Left lobe of liver (tissue), 2 donors: ENCODE measurements at places on chromosomes 13 and 19. TPM values are rescaled to one million over a fixed set of nuclear protein-coding genes. Genes with fewer than 3 reads are reported as not detected.

DNA sequence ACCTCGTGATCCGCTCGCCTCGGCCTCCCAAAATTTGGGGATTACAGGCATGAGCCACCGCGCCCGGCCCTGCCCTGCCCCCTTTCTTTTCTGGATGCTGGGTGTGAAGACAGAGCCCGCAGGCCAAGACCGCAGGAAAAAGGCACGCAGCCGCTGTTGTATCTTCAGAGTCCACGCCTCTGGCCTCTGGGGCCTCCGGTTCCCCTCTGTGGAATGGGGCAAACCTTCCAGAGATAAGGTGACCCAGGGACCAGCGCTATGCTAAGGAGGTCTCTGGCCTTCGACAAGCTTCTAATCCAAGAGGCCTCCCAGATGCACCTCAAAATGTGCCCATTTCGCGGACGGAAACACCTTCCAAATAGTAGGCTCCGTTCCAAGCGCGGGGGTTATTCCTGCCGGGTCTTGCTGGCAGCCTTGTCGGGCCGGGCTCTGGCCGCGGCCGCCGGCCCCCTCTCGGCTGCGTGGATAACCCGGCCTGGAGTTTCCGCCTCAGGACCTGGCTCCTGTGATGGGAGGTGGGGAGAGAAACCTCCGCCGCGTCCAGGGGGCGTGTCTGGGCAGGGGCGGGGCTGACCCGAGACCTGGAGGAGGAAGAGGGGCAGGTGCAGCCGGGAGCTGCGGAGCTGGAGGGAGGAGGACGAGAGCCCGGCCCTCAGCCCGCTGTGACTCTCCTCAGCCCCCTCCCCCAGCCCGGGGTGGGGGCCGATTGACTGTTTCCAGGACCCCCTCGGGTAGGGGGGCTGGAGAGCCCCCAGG is 13.1 kb downstream of the TJP3 start:
- peak; percentile 81 for DNase-seq

- no peak for DNase-seq
Observed at GRCh38 chr19:2249880-2250765, 1.0 kb downstream of the AMH start.

GRCh38 chr19:18309525-18310064 is 13.3 kb downstream of the LSM4 start:
- no peak for DNase-seq

DNA sequence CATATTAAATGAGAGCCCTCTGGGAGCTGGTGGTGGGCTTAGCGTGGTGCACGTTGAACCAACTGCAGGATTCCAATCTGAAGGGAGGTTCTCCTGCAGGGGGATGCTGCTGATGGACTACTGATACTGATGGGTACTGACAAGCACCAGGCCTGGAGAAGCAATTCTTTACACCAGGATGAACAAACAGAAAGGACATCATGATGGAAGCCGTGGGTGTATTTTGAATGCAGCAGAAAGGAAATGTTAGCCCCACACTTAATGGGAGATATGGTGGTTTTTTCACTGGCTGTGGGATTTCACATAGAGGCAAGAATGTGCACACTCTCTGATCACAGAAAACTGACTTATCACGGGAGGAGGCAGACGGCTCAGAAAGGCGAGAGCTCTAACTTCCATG is 299.7 kb downstream of the TEX29 start:
- peak; percentile 23 for DNase-seq

GRCh38 chr19:55437410-55437809 is 5.7 kb downstream of the SHISA7 start:
- peak; percentile 52 for DNase-seq

- DNase-seq: no peak
Observed at GRCh38 chr19:42292042-42292960, 9.6 kb upstream of the PRR19 start.

DNA sequence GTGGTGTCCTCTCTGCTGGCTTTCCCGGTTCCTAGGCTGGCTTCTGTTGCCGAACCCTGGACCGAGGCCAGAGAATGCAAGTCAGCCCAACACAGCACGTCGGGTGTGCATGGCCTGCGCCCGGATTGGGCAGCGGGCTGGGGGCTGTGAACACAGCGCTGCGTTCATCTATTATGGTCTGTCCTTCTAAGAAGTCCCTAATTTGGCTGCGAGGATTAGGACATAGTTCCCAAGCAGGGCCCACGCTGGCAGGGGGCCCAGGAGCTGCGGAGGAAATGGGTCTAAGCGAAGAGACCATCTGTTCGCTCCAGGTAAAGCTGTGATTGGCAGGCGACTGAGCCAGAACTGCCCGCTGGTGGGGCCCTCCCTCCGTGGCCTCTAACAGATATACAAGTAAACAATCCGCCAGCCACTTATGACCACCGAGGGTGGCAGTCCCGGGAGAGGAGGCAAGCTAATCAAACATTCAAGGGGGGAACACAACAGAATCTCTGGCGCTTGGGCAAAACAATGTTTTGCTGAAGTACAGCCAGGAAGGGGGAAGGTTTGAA is 6.0 kb downstream of the SYCE2 start:
- peak; percentile 61 for DNase-seq

DNA sequence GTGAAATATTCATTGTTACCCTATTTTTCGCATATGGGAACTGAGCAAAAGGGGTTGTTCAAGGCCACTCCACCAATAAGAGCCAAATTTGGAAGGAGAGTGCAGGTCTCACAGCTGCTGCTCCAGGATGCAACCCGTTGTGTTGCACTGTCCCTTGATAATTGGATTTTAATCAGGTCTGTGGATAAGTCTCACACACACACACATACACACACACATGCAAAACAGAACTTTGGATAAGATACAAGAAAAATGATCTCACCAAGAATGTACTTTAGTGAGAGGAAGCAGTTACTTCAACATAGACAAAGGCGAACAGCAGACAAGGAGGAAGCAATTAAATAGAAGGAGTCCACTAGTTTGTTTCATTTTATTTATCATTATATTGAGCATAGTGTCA is 127.3 kb upstream of the EDNRB start:
- DNase-seq: no peak

DNA sequence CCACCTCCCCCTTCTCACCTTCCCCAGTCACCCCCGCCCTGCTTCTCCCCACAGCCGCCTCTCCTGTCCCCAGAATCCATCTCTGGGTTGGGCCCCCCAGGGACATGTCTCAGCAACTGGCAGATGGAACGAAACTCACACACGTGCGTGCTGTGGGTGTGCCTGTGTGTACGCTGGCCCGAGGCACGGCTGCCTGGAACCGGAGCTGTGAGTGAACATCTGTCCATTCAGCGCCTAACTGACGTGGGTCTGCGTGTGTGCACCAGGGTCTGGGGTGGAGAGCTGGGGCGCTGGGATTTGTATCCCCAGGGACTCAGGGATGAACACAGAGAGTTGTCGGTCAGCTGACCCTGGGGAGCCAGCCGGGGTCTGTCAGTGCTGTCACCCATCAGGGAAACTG is 752 bp upstream of the HAS1 start:
- DNase-seq: no peak

DNA sequence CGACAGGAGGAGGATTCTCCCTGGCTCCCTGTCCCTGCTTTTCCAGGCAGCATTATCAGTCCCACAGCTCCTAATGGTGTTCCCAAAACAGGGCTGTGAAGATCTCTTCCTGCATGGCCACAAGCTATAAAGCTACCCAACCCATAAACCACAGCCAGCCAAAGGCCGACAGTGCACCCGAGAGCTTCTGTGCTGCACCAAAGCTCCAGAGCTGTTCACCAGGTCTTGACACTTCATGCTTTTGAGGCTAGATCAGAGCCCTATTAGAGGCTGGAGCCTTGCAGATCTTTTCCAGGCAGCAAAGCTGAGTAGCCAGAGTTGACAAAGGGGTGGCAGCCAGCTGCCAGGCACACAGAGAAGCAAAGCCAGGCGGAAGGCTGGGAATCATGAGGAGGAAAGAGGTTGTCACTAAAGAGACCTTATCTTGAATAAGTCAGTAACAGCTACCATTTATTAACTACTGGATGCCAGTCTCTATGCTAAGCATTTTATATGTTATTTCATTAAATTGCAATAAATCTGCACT is 180.4 kb downstream of the KATNAL1 start:
- no peak for DNase-seq

DNA sequence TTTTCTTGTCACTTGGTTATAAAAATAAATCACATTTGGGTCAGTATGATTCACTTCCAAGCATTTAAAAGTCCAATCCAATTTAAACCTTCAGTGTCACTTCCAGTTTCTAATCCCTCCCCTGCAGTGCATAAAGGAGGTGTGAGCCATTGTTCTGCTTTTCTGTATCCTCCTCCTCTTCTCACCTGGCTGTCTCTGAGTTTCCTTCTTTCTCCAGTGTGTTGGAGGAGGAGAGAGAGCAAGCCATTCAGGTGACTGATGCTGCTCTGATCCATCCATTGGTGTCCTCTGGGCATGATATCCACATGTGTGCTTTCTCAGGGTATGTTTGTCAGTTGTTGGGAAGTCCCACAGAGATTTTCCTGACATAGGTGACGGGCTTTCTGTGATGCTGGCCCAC is 1.2 kb downstream of the NUDT15 start:
- no peak for DNase-seq

GRCh38 chr13:77896536-77896935 is 22.1 kb downstream of the EDNRB start:
- DNase-seq: no peak

The SIGLEC14 gene
- total RNA-seq: 2.6 TPM

The OR4F17 gene
- not detected for total RNA-seq

The USHBP1 gene
- 1.6 TPM for total RNA-seq

The FCGBP gene
- total RNA-seq: 7.3 TPM

The CYP4F8 gene
- not detected for total RNA-seq

The TMEM150B gene
- 1.2 TPM for total RNA-seq

The LILRA1 gene
- 0.60 TPM for total RNA-seq

The KLK4 gene
- total RNA-seq: not detected

The C1QTNF9B gene
- total RNA-seq: not detected
